ENCODE measurements at places on chromosomes 12 and 14.

GRCh38 chr12:120830052-120830940 is 73.9 kb downstream of the SPPL3 start:
- no peak for DNase-seq

- no peak for DNase-seq
Observed at GRCh38 chr14:42965512-42965911, 1358.8 kb downstream of the LRFN5 start.

- peak; percentile 61 for DNase-seq
Observed at GRCh38 chr12:44774815-44775411, 101.2 kb downstream of the NELL2 start.

DNA sequence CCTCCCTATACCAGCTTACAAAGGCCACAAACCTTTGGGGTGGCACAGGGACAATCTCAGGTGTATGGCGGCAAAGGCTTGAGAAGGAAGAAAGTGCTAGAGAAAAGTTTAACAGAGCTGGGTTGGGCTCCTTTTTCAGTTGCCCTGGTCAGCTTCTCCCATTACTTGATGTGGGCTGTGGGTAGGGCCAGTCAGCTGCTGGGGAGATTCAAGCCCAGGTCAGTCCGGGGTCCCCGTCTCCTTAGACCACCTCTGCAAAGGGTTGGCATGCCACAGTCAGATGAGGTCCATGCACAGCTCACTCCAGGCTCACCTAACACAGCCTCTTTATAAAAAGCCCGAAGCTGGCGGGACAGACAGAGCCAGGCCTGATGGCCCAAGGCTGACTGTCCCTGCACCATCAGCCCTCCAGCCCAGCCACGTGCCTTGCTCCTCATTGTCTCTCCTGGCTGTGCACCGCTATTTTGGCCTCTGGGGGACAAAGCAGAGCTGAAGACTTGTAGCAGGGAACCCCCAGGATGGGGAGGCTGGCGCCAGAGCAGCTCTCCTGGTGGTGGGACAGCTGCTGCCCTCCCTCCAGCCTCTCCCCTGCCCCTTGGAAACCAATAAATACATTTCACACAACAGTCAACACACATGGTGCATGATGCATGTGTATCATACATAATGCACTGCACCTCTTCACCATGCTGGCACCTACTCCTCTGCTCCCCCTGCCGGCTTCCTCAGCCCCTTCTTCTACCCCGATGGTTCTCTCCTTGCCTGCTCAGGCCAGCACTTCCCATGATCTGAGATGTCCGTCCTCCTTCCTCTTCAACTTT is 61.7 kb upstream of the DDX11 start:
- no peak for DNase-seq

- DNase-seq, result no peak
Observed at GRCh38 chr14:52871606-52872005, 79.2 kb downstream of the FERMT2 start.

GRCh38 chr12:93502802-93503623 is 35.7 kb downstream of the MRPL42 start:
- peak; percentile 71 for DNase-seq

DNA sequence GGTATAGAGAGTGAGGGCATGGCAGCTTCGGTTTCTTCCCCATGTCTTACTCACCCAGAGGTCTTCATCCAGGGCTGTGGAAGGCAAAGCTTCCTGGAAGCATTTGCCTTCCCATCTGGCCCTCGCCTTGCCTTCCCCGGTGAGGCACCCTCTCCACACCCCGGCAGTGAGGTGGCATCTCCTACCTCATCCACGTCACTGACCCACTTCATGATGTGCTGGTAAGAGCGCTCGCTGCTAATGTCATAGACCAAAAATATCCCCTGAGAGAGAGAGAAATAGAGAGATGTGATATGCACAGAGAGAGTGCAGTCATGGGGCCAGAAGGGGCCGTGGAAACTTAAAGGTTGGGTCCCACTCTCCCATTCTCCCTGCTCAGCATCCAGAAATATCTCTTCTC is 8.3 kb upstream of the GPX2 start:
- DNase-seq, result no peak

- no peak for DNase-seq
Observed at GRCh38 chr14:90305176-90305601, 26.6 kb downstream of the NRDE2 start.

Measured in CD4-positive, alpha-beta T cell treated with Interleukin-4 for 1 hour (primary cell).